Lower leg skin (tissue), 4 donors: ENCODE measurements at places on chromosomes 11 and 22.

GRCh38 chr11:102323542-102324251, 6.4 kb downstream of the BIRC3 start:
- no peak for DNase-seq

DNA sequence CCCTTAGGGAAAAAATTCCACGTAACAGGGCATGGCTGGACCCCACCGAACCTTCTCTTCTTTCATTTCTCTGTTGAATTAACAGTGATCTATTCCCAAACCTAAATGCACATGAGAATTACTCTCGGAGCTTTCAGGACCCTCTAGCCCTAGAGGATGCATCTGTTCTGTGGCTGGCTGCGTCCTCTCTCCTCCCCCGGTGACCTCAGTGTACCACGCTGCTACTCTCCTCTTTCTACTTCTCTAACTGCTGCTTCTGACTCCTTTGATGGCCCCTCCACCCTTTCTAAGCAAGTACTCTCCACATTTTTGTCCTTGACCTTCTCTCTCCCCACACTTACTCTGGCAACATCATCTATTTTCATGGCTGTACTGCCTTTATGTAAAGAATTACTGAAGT, 12.1 kb upstream of the APOA1 start:
- DNase-seq, result no peak

DNA sequence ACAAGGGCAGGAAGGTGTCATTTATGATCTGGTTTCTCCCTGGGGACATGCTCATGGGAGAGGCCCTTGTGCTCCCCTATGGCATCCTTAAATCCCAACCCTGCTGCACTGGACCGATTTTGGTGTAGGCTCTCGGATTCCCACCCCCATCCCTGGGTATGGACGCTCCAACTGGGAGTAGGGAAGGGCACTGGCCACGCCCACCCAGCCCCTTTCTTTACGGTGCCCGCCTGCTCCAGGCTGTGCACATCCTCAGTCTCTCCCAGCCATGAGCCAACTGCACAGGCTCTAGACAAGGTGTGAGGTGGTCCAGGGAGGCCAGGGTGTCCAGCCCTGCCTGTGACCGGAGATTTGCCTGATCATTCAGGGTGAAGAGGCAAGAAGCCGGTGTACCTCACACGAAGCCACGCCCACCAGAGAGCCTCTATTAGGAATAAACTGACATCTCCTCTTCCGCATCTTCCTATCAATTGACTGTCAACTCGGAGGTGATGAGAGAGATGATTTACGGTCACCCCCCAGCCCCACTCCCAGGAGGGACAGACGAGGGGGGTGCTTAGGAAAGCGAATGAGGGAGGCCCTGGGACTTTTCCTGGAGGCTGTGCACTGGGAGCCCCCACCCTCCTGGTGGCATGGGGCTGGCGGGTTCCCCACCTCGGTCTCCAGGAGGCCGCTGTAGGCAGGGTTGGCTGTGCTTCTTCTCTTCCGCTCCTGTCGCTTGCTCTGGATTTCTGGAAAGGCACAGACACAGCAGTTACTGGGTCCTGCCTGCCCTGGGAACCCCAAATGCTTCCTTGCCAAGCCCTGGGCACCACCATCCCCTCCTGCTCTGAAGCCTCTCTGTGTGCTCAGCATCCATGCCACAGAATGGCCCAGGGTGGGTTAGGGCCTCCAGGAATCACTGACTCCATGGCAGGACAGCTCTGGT, 116.7 kb downstream of the PHF21B start:
- no peak for DNase-seq

- DNase-seq, result no peak
Measured at GRCh38 chr11:130720232-130721022, 195.9 kb downstream of the SNX19 start.

DNA sequence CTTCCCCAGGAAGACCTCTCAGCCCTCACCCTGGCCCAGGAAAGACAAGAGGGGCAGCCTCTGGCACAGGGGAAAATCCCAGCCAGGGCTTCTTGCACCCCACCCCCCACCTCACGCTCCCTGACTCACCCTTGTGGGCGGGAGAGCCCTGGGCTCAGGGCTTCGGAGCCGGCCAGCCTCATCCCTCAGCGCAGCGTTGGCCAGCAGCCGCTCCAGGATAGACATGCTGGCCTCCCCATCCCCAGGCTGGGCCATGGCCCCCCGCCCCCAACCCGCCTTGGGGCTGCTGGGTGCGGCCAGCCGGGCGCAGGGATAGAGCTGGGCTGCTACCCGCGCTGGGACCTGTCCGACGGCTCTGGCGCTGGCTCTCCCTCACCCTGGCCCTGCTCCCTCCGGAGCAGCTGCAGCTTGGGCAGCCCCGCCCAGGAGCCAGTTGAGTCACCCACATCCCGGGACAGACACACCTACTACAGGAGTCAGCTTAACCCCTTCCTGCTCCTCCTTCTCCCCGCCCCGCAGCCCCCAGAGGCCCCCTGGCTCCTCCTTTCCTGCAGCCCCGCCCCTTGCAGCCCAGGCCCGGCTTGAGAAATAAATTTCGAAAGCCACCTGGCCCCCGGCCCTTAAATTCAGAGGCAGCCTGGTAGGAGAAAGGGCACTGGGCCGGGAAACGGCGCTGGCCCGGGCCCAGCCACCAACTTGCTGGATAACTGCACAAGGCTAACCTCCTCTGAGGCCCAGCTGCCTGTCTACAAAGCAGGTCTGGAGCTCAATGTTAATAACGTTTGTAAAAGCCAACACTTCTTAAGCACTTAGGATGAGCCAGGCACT, 13.4 kb downstream of the TNKS1BP1 start:
- DNase-seq, result peak; percentile 95

DNA sequence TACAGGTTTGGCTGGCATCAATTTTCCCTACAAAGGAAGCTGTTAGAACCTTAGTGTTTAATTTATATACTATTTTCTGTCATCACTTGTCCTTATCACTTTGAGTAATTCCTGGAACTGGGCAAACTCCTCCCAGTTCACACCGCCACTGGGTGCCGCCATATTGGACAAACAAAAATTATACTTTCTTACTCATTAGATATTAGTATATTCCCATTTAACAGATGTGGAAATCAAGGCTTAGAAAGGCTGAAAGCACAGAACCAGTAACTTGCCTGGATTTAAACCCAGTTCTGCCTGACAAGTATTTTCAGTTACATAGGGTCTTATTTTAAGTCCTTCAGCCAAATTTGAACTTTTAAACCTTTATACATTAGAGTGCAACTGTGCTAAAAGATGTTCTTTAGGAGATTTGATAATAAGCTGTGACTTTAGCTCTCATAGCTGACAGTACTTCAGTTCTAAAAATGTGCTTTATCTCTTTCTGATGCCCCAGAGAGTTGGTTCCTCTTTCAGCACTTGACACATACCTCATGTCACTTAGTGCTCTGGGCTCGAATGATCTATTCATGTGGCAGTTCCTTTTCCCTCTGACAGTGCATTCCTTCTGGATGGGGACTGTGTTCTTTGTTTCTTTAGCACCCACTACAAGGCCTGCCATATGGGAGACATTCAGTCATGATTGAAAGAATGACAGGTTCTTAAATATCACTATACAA, 25.4 kb downstream of the COA4 start:
- no peak for DNase-seq

DNA sequence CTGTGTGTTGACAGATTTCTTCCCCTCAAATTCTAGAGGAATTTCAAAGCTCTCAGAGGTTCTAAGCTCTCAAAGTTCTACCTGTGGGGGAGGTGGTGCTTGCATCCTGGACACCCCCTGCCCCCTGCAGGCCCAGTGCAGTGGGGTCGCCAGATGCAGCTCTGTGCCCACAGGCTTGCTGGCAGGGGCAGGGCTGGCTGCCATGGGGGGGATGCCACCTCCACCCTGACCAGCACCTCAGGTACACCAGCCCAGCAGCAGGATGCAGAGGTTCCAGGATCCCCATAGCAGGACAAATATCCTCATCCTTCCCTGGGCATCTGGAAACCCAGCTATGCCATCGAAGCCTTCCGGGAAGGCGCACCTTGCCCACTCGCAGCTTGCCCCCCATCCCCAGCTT, 91.1 kb downstream of the BRD1 start:
- DNase-seq, result peak; percentile 40

GRCh38 chr11:7936615-7937014, 4.9 kb downstream of the OR10A3 start:
- DNase-seq, result no peak

- DNase-seq, result peak; percentile 46
Measured at GRCh38 chr22:35315141-35315854, 15.6 kb downstream of the TOM1 start.

DNA sequence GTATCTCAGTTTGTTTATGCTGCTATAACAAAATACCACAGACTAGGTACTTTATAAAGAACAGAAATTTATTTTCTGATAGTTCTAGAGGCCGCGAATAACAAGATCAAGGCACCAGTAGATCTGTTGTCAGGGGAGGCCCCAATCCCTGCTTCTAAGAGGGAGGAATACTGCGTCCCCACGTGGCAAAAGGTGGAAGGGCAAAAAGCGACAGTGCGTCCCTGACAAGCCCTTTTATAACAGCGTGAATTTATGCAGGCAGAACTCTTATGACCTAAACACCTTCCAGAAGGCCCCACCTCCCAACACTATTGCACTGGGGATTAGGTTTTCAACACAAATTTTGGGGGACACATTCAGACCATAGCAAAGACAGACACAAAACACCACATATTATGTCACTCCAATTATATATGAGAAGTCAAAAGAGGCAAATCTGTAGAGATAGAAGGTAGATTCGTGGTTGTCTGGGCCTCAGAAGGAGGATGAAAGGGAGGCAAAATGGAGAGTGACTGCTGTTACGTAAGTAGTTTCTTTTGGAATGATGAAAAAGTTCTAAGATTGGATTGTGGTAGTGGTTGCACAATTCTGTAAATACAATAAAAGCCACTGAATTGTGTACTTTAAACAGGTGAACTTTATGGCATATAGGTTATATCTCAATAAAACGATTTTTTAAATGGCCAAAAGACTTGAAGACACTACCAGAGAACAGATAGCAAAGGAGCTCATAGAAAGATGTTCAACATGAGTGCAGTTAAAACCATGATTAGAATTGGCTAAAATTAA, 30.1 kb upstream of the TNRC6B start:
- no peak for DNase-seq

DNA sequence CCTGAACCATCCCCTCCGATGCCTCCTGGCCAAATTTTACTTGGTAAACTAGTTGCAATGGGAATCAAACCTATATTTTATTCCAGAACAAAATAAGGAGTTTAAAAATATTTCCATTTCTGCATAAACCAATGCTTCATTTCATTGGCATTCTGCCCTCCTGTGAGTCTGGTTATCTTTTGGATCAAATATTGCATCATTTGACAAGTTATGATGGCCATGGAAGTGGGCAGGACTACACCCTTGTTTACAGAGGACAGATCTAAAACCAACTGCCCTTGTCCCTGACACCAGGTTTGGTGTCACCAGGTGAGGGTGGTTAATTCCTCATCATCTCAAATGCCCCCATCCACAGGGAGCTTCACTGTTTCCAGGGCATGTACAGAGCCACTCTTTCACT, 28.2 kb upstream of the E2F8 start:
- no peak for DNase-seq
